GOT3 (cell line): ENCODE measurements at places on chromosomes 7 and 10.

DNA sequence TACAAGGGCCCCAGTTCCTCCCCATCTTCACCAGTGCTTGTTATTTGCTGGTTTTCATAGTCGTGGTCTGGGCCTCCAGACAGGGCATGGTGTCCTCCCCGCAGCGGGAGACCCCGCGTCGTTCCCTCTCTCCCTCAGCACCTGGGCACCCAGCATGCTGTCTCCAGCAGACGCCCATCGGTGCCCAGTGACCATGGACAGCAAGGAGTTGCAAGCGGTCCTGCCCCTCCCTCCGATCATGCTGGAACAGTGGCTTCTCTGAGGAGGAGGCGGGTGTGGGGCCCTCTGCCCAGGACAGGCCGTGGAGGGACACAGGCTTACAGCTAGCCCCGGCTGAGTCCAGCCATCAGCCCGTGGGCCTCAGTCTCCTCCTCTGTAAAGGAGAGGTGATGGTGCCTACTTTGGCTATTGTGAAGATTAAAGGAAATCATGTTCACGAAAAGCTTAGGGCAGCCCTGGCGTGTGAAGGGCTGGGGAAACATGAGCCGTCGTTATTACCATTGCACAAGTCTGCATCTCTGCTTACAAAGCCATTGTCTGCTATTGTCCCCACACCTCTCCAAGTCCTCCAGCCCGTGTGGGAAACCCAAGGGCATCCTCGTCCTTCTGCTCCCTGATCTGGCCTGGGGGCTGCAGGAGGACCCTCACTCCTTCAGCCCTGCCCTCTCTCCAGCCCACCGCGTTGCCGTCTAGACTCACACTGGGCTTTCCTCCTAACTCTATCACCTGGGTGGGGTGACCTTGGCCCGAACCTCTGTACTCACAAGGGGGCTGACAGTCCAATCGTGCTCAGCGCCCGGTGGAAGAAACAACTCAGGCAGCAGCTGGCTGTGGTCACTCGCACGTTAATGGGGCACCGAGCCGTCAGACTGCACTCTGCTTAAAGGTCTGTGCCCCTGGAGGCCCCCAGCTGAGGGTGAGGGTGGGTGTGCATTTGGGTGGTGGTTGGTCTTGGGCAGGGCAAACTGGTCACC, 29.9 kb downstream of the EN2 start:
- DNase-seq: no peak

- no peak for DNase-seq
Measured at GRCh38 chr10:116985611-116986010, 19.4 kb downstream of the SHTN1 start.

DNA sequence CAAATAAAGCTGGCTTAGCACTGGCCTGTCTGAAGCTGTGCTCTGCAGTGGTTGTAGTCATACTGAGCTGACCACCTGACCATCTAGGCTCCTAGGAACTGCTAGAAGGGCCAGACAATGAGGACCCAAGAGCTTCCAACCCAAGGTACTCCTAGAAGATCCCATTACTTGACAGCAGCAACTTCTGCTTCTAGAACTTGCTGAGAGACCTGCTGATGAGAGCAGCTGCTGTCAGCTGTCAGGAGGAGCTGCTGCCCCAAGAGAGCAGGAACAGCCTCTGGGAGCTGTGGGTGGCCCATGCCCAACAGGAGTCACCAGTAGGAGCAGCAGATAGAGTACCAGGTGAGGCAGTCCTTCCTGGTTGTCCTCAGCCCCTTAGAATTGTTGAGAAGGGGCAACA, 70.2 kb downstream of the RBM20 start:
- DNase-seq: no peak

- no peak for DNase-seq
Measured at GRCh38 chr10:81514811-81515210, 360.2 kb upstream of the NRG3 start.

DNA sequence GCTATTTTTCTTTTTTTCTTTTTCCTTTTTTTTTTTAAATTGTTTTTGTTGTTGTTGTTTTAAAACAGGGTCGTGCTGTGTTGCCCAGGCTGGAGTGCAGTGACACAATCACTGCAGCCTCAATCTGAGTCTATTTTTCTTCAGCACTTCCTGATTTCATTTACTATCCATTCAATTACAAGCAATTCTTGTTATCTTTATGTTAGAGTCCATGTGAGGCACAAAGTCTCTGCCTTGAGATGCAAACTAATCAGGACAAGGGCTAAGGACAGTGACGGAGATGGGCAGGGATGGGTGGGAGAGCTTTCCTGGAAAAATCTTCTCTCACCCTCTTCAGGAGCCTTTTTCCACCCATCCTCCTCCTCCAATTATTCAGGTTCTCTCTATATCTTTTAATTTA, 157.3 kb upstream of the AUTS2 start:
- no peak for DNase-seq

DNA sequence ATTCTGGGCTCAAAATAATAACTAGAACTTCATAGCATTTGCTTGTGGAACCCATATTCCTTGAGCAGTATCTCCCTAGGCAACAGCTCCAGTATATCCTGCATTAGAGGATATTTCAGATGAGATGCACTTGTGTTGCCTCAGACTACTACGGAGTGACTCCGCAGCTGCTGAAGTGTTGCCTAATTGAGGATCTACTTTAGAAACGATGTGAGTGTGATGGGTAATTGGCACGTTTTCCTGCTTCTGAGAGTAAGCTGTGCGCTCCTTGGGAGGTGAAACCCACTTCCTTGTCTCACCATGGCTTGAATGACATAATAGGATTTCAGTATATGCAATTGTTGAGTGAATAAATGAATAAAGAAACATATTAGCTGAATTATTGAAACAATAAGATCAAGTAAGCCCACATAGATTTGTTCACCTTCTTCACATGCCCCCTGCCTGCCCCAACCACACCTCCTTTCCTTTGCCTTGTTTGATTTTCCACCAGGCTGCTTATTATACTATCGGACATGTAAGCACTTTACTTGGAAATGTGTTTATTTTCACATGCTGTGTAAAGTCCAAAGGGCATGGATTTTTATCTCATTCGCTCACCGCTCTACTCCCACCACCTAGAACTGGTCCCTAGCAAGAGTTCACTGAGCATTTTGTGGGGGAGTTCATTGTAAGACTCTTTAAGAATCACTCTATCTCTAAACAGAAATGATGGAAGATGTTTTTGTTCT, 303.8 kb downstream of the KCNMA1 start:
- DNase-seq: no peak

DNA sequence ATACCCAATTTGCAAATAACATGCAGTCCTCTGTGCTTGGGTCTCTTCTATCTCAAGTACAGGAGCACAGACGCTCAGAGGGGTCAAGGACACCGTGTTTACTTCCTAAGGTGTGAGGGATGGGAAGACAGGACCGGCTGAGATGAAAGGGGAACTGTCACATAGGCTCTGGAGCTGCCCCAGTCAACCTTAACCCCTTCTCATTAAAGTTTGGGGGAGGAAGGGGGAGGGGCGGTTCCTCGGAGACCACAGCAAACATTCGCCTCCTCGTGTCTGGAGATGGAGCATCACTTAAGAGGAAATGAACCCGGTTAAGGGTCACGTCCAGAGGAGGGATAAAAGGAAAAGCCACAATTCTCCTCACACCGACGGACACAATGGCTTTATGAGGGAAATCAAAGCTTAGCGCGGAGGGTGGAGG, 1.1 kb downstream of the SH3PXD2A start:
- DNase-seq: no peak
